ENCODE measurements at places on chromosomes 13 and 19. TPM values are rescaled to one million over a fixed set of nuclear protein-coding genes. Genes with fewer than 3 reads are reported as not detected.

C1QTNF9B gene
- polyA plus RNA-seq, result 0.72 TPM

PRR22 gene
- polyA plus RNA-seq, result 1.9 TPM

MATK gene
- 7.4 TPM for polyA plus RNA-seq

ZNF568 gene
- polyA plus RNA-seq, result 17.1 TPM

PDX1 gene
- polyA plus RNA-seq, result not detected

PRODH2 gene
- not detected for polyA plus RNA-seq

CDKN2D gene
- 17.6 TPM for polyA plus RNA-seq
